Fibroblast of skin of right biceps (primary cell): ENCODE measurements at places on chromosomes 2 and 18.

DNA sequence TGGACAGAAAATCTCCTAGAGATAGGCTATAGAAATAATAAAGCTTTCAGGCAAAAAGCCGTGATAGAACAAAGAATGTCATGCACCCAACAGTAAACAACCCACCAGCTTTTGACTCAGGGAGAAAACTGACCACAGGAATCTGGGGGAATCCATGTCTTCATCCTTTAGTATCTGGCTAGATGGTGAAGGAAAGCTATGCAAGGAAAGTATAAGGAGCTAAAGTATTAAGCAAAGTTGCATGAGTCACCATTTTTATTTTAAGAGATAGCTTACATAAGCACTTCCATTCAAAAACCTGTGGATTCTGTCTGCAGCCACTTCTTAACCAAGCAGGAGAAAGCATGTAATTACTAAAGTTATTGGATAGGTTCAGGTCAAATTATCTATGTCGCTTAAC, 363.8 kb downstream of the LRP1B start:
- DNase-seq, result peak; percentile 75

GRCh38 chr2:105774781-105775337, 30.1 kb downstream of the NCK2 start:
- DNase-seq, result no peak

- no peak for DNase-seq
Measured at GRCh38 chr2:209864716-209865295, 93.2 kb downstream of the UNC80 start.

GRCh38 chr2:160060297-160060696, 2.1 kb downstream of the PLA2R1 start:
- no peak for DNase-seq

- DNase-seq, result no peak
Measured at GRCh38 chr2:68741805-68742306, 7.2 kb downstream of the ARHGAP25 start.

DNA sequence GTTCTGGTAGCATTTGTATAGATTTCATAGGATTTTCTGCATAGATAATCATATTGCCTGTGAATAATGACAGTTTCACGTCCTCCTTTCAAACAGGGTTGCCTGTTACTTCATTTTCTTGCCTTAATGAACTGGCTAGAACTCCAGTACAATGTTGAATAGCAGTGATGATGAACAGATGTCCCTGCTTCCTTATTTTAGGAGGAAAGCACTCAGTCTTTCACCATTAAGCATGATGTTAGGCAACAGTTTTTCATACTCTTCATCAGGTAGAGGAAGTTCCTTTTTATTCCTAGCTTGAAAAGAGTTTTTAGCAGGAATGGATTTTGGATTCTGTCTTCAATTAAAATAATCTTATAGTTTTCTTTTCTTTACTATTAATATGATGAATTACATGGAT, 39.7 kb downstream of the C2orf76 start:
- no peak for DNase-seq

- peak; percentile 30 for DNase-seq
Measured at GRCh38 chr2:197926673-197927072, 122.3 kb downstream of the PLCL1 start.

- DNase-seq, result no peak
Measured at GRCh38 chr2:147709655-147710054, 135.2 kb upstream of the ACVR2A start.
